ENCODE measurements at places on chromosomes 11 and 22.

DNA sequence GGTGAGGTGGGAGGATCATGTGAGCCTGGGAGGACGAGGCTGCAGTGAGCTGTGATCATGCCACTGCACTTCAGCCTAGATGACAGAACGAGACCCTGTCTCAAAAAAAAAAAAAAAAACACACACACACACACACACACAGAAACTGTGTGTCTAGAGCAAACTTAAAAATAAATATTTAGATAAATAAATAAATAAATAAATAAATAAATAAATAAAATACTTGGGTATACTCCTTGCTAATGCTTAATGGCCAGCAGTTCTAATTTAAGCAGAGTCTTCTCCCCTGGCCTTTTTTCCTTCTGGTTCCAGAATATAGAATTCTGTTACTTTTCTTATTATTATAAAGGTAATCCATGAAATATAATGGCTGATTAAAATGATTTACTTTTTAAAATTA lies 5.1 kb upstream of the ARL2 start:
- no peak for DNase-seq

DNA sequence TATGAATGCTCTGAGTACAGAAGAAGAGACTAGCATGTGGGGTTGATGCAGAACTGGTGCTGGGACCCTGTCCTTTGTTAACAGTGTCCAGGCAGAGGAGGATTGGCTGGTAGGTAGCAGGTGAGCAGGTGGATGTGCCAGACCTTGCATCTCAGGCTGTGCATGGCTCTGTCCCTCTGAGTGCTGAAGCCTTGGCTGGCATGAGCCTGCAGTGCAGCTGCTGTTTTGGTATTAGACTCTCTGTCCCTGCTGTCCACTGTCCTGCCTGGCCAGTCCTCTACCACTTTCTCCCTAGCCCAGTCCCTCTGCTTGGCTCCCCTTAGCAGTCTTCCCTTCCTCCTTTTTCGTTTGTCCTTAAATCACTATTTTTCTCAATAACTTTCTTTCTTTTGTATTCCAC lies 213.6 kb upstream of the ZBED5 start:
- no peak for DNase-seq

DNA sequence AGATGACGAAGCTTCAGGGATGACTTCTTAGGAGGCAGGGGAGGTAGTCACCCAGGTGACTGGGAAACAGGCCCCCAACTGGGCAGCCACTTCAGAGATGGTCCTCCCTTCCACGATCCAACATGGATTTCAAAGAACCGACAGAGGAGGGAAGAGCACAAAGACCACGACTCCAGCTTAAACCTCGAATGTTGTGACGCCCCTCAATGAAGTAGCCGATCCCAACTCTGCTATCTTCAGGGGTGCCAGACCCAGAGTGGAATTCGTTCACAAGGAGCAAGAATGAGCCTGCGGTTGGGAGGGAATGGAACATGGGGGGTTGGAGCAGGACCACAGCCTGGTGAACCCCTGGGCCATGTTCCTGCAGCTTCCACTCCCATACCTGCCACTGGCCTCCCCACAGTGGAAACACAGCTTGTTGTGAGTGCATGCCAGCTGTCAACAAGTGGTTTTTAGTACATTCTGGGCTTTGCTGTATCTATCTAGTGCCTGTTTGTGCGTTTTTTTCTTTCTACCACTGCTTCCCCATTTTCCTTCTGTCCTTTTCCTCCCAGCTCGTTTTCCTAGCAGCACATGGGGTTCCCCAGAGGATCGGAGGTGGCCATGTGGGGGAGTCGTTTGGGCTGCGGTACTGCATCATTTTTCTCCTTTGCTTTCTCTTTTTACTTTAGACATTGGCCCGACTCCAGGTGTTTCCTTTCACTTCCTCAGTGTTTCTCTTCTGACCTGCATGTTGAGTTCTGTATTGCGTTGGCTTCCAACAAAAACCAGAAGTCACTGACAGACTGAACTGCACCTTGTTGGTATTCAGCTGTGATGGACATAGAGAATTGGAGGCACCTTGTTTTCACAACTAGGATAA lies 65.8 kb downstream of the MORC2 start:
- no peak for DNase-seq

DNA sequence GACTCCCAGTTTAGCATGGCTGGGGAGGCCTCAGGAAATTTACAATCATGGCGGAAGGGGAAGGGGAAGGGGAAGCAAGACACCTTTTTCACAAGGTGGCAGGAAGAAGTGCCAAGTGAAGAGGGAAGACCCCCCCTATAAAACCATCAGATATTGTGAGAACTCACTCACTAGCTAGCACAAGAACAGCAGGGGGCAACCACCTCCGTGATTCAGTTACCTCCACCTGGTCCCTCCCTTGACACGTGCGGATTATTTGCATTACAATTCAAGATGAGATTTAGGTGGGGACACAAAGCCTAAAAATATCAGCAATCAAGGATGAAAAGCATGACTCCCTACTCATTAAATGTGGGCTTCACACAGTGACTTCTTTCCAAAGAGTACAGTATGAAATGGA lies 155.0 kb upstream of the CCDC90B start:
- DNase-seq: no peak

GRCh38 chr11:126482586-126483108 lies 127.2 kb downstream of the ST3GAL4 start:
- DNase-seq: no peak

DNA sequence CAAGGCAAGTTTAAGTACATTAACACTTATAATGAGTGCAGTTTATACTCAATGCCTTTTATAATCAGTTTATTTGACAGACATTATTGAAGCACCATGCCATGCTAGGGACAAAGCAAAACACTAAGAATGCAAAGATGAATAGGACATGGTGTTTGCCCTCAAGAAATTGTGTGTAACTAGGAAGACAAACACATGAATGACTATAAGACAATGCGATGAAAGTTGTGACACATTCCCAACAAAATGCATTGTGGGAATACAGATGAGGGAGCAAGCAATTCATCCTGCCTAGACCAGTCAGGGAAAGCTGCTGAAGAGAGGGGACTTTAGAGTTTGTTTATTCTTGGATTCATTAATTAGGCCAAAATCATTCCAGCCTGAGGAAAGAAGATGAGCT lies 133.8 kb upstream of the TRPC6 start:
- DNase-seq: no peak

DNA sequence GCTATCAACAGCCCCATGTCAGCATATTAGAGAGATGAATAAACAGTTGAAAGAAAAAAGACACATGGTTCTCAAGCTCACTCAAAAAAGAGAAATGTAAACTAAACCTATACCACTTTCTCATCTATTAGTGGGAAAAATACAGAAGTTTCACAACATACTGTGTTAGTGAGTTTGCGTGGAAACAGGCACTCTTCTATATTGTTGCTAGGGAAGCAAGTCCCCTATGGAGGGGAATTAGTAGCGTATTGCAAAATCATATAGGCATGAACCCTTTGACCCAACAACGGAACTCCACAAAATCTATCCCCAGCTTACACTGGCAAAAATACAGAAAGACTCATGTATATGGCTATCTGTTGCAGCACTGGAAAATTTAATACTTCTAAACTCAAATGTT lies 14.2 kb upstream of the RFPL2 start:
- DNase-seq: no peak

DNA sequence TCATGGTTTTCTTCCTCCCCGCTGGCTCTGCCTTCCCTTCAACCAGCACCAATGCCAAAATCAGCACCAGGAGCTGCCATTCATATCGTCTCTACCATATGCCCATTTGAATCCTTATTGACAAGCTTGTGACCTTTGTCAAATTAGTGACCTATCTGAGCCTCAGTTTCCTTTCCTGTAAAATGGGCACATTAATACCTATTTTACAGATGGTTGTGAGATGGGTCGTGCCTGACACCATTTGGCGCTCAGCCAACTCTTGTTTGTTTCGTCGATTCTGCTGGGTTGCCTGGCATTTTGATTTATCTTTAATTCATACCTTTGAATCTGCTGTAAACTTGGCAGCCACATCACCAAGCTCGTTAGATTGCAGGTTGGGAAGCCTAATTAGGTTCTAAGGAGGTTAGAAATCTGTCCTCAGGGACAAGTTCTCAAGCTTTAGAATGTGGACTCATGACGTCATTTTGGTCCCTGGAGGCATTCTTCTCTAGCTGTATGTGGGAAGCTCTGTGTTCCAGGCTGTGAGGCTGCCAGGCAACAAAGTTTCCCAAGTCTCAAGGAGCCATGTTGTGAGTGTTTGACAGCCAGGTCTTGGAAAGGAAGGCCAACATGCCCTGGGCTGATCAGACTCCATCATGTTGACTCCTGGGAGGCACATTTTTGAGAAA lies 61.0 kb downstream of the RPS6KA4 start:
- DNase-seq: no peak

GRCh38 chr11:110409174-110409573 lies 20.6 kb upstream of the FDX1 start:
- DNase-seq: no peak

DNA sequence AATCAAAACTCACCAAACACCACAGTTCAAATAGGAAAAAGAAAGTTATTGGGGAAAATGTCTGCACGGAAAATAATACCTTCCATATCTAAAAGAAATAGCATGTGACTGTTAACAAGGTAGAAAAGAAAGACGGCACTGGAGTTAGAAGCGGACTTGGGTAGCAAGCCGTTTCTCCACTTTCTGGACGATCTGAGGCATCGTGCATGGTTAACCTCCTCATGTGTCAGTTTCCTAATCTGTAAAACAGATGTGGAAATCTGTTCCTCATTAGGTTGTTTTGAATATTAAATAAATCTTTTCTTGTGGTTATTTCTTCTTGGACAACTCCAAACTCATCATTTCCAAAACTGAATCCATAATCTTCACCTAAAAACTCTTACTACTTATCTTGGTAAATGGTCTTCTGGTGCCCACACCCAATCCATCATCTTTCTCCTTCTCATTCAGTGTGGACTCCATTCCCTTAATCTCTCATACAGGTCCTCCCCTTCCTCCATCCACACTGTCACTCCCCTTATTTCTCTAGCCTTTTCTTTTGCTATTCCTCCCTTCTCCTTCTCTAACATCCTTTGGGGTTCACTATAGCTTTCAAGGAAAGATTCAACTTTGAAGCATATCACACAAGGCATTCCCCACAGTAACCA lies 53.5 kb downstream of the VSIG10L2 start:
- no peak for DNase-seq

DNA sequence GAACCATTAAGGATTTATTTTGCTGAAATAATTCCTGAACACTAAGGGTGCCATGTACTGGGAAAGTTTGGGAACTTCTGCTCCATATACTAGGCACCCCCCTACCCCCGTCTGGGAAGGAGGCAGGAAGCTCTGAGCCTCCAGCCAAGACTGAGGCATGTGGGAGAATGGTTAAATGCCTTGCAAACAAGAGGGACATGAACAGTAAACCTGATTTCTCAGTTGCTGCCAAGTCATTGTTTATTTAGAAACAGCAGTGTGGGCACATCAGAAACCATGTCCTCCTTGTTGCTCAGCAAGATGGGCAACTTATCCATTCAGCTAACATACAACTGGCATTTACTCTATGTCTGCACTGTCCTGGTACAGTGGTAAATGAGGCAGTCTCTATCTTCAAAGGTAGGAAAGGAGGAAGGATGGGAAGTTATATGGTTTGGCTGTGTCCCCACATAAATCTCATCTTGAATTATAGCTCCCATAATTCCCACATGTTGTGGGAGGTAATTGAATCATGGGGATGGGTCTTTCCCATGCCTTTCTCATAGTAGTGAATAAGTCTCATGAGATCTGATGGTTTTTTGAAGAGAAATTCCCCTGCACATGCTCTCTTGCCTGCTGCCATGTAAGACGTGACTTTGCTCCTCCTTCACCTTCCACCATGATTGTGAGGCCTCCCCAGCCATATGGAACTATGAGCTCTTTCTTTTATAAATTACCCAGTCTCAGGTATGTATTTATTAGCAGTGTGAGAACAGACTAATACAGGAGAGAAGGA lies 459.1 kb downstream of the MIAT start:
- DNase-seq: no peak

- DNase-seq: no peak
Observed at GRCh38 chr11:121446752-121447156, 5.4 kb upstream of the SORL1 start.

DNA sequence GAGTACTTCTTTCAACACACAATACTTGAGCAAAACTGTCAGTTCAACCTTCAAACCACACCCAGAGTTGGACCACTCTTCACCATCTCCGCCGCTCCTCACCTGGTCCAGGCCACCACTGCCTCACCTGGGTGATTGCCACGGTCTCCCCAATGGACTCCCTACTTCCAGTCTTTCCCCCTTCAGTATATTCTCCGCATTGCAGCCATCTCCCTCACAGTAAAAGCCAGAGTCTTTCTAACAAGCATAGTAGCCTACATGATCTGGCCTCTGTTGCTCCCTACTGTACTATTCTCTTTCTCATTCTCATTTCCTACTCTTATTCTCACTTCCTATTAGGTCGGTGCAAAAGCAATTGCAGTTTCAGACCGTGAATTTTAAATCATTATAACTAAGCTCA lies 28.5 kb downstream of the AASDHPPT start:
- DNase-seq: no peak

DNA sequence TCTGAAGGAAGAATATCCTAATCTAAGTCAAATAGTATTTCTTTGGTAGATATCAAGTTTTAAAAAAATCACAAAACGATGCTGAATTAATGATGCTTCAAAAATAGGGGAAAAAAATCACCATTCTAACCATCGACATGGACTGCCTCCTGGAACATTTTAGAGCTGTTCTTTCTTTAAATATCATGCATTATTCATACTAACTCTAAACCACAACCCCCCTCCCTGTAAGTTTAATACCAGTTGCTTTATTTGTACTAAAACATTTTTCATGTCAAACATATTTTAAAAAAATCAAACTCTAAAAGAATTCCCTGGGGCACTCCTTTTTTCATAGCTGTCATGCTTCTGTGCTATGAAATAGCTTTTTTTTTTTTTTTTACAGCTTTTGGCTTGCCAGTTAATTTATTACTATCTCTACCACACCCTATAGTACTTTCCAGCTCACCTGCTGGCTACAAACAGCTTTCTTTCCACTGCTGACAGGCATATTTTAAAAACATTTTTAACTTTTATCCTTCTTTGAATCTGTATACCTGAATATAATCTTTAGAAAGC lies 256.9 kb downstream of the SOX6 start:
- DNase-seq: no peak

- no peak for DNase-seq
Observed at GRCh38 chr11:36398231-36398953, 102.3 kb downstream of the PRR5L start.

GRCh38 chr22:34620832-34621231 lies 445.1 kb upstream of the ISX start:
- no peak for DNase-seq

GRCh38 chr11:76632492-76632891 lies 38.1 kb downstream of the LRRC32 start:
- DNase-seq: no peak

GRCh38 chr22:43381693-43382092 lies 30.1 kb upstream of the MPPED1 start:
- DNase-seq: no peak

DNA sequence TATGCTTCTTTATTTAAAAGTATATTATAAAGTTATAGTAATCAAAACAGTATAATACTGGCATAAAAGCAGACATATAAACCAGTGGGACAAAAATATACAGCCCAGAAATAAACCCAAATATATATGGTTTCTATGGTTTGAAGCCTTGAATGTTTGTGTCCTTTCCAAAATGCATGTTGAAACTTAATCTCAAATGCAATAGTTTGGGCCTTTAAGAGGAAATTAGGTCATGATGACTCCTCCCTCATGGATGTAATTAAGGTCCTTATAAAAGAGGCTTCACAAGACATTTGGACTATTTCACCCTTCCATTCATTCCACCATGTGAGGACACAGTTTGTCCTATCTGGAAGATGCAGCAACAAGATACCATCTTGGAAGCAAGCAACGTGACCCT lies at the start of gene MS4A6E:
Gene MS4A6E, plus strand, starts transcription at position 301 of the 400 bp plus-strand sequence. CDS start 7,641 bp downstream, outside the sequence.
- DNase-seq: no peak

- DNase-seq: no peak
Observed at GRCh38 chr22:36480941-36481392, 473 bp downstream of the TXN2 start.

Measured in substantia nigra (tissue), 51 donors.